ENCODE measurements at places on chromosomes 3 and 15.
A peak's percentile ranks its signal among the peaks of the same experiment; 100 is the strongest.

DNA sequence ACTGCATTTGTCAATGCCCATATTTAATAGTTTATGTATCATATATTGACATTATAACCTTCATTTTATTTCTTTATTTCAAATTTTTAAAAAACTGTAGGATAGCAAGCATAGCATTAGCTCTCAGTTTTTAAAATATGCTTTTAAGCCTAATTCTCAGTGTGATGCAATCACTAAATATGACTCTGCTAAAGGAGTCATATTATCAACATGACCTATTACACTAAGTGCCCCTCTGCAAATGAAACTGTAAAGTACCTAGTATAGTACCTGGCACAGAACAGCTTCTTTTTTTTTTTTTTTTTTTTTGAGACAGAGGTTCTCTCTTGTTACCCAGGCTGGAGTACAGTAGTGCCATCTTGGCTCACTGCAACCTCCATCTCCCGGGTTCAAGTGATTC lies 179.4 kb upstream of the CGNL1 start:
- DNase-seq = no peak

DNA sequence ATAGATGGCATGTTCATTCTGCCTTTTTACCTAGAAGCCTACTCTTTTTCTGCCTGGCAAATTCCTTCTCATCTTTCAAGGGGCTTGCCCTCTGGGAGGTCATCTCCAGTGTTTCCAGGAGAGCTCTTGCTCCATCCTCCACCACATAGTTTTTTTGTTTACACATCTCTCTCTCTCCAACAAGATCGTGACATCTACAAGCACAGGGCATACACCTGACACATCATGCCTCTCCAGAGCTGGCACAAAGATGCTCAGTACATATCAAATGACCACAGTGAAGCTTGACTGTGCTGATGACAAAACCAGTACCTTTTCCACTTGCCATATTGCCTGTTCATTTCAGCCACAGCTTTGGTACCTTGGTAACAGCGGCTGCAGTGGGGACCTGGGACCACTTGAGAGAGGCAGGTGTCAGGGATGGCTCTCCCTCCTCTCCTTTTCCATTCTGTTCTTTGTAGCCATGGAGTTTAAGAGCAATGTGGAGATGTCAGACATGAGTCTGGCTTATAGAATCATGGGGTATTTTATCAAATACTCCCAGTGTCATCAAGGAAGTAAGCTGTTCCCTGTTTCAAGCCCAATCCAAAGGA lies 15.4 kb downstream of the ALPK3 start:
- DNase-seq = no peak

DNA sequence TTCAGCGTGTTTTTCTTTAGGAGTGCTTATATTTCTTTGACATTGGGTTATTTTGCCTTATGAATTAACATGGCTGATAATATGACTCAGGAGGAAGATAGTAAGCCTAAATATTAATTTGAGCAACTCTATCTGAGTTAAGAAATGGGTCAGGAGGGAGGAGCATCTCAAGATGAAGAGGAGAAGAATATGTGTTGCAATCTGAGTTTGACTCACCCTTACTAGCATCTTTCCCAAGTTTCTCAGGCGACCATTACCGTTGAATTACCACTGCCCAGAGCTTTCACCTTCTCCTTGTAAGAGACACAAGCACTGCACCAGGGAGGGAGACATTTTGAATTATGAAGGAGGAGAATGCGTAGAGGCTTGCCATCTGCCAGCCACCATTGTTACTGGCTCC lies 138.3 kb upstream of the MYRIP start:
- DNase-seq = no peak

DNA sequence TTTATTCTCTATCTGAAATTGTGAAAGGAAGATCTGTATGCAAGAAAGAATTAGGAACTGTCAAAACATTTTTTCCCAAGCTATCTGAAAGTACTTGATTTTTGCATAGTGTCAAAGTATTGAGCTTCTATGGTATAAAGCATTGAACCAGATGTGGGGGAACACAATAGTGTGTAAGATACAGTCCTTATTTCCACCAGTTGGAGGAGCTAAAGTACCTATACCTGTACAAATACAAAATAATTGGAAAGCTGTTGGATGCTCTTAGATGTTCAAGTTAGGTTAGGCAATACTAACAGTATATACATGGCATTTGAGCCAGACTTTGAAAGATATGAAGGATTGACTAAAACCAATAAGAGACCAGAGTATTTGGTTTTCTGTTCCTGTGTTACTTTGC lies 148.4 kb downstream of the B3GALNT1 start:
- DNase-seq = peak; percentile 11

DNA sequence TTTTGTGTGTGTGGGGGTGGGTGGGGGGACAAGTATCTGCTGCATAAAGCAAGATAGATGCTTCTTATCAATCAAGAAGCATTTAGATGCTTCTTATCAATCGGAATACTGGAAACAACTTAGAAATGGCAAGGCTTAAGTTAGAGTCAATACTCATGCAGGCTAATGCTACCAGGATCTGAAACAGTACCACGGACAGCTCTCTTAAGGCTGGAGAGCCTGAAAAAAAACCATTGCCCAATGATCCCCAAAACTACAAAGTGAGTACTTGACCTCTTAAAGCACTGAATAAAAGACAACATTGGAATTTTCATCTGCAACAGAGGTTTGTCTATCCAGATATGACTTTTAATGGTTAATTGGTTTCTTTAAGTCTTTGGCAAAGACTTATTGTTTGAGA lies 262.3 kb downstream of the GAP43 start:
- DNase-seq = no peak

DNA sequence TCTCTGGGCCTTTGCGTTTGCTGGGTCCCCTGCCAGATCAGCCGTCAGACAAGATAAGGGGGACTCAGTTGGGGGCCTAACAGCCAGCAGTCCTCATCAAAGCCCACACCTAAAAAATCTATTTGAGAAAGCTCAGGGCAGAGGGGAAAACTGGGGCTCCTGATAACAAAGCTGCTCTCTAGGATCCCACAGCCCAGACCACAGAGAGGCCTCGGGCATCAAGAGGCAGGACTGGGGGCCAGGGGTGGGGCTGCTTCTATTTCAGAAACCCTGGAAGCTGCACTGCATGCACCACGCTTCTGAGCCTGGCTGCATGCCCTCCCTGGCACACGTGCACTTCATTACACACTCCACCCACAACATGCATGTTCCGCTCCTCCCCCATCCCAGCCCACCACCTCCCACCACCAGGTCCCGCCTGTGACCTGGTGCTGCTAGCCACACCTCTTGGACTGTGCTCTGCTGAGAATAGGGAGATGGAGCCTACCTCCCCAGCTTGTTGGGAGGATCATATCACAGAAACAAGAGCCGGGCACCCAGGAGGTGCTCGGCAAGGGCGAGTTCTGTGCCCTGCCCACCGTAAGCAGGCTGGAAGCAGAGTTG lies 26.6 kb downstream of the FBLN2 start:
- DNase-seq = no peak

- no peak for DNase-seq
Measured at GRCh38 chr3:127731546-127732289, 59.0 kb downstream of the ABTB1 start.

DNA sequence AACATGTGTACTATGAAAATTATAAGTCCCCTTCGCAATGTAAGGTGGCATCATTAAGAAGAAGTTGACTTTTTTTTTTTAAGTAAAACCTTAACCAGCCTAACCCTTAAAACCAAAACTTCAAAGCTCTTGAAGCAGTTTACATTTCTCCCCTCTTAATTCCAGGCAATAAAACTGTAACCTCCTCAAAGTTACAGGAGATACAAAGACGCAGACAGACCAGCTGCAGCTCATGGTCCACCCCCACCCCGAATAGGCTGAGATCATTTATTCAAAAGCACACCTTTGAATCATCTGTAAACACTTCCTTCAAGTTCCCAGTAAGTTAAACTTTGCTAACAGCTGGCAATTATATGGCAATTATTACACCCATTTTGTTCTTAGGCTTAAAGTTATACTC lies 414.5 kb downstream of the ERC2 start:
- DNase-seq = no peak

GRCh38 chr15:73265536-73266153 lies 103.1 kb downstream of the HCN4 start:
- peak; percentile 49 for DNase-seq

GRCh38 chr15:79184465-79184892 lies 93.9 kb upstream of the RASGRF1 start:
- peak; percentile 48 for DNase-seq

- DNase-seq = no peak
Measured at GRCh38 chr15:44882499-44882968, 74.0 kb upstream of the TERB2 start.

GRCh38 chr15:93221759-93222158 lies 132.7 kb upstream of the RGMA start:
- no peak for DNase-seq

GRCh38 chr3:56205406-56205805 lies 262.9 kb downstream of the ERC2 start:
- no peak for DNase-seq

DNA sequence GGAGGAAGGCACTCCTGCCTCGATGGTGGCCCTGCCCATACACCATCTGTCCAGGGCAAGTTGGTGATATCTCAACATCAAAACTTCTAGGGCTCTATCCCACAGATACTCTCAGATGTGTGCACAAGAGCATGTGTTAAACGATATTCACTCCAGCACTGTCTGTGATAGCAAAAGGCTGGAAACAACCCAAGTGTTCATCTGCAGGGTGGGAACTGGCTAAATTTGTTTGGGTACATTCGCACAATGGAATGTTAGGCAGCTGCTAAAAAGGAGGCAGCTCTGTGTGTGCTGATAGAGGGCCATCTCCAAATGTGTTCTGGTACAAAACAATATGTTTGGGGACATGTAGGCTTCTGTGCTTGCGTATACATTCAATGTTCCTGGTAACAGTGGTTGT lies 19.8 kb downstream of the IGDCC4 start:
- DNase-seq = no peak

GRCh38 chr15:96551196-96551595 lies 220.7 kb downstream of the NR2F2 start:
- DNase-seq = no peak

DNA sequence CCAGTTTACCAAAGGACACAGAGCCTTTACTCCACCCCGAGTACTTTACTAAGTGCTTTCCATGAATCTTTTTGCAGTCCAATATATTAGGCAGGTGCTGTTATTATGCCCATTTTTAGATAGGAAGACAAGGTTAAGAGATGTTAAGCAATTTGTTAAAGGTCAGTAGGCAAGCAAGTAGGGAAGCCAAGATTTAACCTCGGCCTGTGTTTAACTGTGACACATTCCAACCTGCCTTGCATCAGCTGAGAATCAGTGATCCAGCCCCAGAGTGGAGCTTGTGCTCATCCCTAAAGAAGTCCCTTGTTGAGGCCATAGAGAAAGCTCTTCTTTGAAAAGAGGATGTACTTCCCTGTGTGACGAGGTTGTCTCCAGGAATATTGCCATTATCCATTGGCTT lies 51.3 kb upstream of the C15orf61 start:
- DNase-seq = no peak

GRCh38 chr3:50120364-50121071 lies 31.8 kb downstream of the RBM5 start:
- no peak for DNase-seq

DNA sequence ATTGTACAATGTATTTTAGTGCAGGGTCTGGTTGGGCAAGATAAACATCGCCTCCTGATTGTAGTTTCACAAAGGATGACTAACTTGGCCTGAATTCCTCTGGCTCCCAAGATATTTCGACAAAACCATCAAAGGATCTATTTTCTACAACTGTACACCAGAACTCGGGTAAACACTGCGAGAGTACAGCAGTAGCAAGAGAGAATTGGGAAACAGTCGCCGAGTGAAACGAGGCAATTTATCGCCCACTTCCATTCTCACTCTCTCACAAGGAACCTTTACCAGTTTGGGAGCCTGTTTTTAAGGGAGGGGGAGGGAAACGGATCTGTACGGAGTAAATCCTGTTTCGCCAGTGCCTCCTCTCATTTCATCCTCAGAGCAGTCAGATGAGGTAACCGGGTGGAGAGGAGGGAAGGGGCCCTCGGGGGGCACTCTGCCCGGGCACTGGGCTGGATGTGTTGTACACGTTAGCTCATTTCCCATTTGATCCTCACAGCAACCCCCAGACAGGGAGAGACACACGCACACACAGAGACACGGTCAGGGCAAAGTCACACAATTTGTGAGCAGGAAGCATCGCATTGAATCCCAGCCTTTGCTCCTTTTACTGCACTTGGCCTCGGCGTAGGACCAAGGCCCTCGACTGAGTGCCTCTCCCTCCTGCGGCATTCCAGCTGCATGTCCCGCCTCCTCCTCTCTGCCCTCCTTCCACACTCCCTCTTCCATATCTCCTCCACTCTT lies 120.1 kb downstream of the LIPC start:
- DNase-seq = peak; percentile 95

DNA sequence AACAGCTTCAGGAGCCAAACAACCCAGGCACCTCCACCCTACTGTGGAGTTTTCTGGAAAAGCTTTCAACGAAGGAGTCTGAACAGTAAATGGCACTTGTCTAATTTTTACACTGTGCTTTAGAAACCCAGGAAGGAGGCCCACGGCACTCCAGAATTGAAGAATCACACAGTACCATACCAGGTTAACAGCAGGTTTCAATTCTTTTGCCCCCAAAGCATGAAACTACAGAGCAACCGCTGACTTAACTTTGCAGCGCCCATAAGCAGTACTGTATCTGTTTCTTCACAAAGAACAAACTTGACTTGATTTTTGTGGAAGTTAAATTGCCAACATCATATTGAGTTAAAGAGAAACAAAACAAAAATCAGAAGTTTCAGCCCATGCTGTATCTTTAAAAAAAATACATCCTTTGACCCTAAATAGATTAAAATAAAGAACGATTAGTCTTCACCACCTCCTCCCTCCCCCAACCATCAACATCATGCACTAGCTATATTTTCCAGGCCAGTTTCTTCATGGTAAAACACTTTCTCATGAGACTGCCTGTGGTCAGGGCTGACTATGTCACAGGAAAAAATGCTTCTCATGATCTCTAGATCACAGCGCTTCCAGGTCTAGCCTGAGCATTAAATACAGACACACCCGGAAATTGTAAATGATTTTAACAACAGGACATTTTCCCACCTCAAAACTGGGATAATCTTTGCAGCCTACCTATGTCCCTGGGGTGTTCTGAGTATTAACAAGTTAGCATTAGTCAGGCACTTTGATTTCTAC lies 456.3 kb downstream of the FOXP1 start:
- peak; percentile 74 for DNase-seq

GRCh38 chr15:28260722-28261121 lies 61.3 kb downstream of the HERC2 start:
- DNase-seq = no peak

- no peak for DNase-seq
Measured at GRCh38 chr15:71809346-71809745, 1.0 kb upstream of the NR2E3 start.

DNA sequence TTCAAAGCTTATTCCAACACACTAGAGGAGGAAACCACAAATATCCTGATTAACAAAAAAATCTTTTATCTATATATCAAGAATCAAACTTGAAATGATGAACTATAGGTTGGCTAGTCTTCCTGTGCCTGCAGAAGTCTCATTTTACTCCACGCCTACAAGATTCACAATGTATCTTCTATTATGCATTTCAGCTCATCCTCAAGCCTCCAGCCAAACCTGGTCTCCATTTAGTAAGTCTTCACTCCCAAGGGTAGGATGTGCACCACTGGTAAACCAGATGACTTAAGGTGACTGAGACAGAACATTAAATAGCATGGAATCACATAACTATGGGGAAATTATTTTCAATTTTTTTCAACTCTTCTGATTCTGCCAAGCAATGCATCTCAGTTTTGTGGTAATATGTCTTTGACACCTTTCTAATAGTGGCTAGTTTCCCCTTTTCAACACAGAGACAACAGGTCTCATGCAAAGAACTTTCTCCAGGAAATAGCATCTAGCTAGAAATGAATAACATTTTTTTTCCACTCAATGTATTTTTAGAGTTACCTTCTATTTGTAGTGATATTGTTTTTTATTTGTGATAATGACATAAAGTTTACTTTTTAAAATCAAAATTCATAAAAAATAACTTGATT lies 166.9 kb downstream of the TNIK start:
- DNase-seq = no peak

Measured in HCEC 1CT (cell line).